Thyroid gland (tissue), 4 donors: ENCODE measurements at places on chromosomes 7 and 10. TPM values are rescaled to one million over a fixed set of nuclear protein-coding genes. Genes with fewer than 3 reads are reported as not detected.

DNA sequence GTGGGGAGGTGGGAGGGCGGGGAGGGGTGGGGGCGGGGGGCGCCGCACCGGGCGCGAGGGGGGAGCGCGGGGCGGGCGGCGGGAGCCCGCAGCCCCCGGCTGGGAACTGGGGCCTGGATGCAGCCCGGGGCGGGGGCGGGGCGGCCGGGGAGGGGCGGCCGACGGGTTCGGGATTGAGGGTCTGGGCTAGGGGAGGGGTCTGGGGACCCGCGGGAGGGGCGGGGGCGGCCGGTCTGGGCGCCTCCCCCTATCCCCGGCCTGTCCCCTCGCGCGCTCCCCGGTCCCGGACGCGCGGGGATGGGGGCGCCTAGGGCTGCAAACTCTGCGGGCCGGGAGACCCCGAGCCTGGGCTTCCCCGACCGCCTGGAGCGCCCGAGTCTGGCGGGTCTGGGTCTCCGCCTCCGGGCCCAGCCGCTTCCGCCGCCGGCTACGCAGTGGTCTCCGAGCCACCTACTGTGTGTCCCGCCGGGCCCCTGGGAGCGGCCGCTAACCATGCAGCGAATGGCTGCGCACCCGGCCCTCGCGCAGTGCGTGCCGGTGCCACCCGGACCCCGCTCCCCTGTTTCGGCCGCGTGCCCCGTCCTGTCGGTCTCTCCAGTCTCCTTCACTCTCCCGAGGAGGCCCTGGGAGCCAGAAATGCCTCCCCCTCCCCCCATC is 375 bp upstream of the FGF8 start:
- DNase-seq = no peak
- H3K36me3 ChIP-seq = no peaks in the 10 kb centered on the region
- H3K27me3 ChIP-seq = peaks cover 39% of the 10 kb centered on the region
- H3K4me3 ChIP-seq = no peak overlapping the region

DNA sequence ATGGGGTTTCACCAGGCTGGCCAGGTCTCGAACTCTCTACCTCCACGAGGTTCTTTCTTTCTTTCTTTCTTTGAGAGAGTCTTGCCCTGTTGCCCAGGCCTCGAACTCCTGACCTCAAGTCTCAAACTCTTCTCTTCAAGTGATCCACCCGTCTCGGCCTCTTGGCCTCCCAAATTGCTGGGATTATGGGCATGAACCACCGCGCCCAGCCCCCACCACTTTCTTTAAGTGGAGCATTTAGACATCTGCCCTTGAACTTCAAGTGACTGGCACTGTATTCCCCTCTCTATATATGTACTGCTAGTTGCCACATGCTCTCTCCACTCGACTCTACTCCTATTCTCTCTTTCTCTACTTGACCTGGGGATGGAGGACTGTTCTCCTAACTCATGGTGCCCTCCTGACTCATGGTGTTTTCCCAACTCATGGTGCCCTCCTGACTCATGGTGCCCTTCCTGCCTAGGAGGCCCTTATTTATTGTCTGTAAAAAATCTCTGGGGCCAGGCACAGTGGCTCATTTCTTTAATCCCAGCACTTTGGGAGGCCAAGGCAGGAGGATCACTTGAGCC is 19.3 kb upstream of the ACHE start:
- no peak overlapping the region for H3K4me3 ChIP-seq
- no peak for DNase-seq
- H3K27me3 ChIP-seq = no peaks in the 10 kb centered on the region
- no peak overlapping the region for H3K27ac ChIP-seq
- H3K4me1 ChIP-seq = no peaks in the 10 kb centered on the region

MSS51 gene
- 1.7 TPM for total RNA-seq

- peaks cover 5% of the 10 kb centered on the region for H3K4me1 ChIP-seq
- no peak for DNase-seq
- H3K4me3 ChIP-seq = no peak overlapping the region
- no peaks in the 10 kb centered on the region for H3K27me3 ChIP-seq
- no peaks in the 10 kb centered on the region for H3K36me3 ChIP-seq
These were observed 19.2 kb upstream of the GRID1 start for GRCh38 chr10:86385806-86386205.

PDE6C gene
- total RNA-seq = not detected

DNA sequence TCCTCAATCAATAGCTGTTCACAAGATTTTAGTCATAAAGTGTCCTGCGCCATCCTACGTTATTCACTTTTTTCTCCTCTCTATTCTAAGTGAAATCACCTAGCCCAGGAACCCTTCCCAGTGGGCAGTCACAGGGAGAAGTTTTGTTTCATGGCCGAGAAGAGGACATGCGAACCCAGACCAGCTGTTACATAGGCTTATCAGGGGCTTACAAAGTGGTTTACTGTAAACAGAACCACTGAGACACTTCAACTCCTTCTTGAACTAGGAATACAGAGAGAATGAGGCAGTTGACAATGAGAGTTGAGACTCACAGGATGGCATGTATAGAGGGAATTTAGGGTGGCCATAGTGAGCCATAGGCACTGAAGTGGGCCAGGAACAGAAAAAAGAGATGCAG is 246.9 kb upstream of the GLI3 start:
- no peak overlapping the region for H3K27ac ChIP-seq
- DNase-seq = no peak

DNA sequence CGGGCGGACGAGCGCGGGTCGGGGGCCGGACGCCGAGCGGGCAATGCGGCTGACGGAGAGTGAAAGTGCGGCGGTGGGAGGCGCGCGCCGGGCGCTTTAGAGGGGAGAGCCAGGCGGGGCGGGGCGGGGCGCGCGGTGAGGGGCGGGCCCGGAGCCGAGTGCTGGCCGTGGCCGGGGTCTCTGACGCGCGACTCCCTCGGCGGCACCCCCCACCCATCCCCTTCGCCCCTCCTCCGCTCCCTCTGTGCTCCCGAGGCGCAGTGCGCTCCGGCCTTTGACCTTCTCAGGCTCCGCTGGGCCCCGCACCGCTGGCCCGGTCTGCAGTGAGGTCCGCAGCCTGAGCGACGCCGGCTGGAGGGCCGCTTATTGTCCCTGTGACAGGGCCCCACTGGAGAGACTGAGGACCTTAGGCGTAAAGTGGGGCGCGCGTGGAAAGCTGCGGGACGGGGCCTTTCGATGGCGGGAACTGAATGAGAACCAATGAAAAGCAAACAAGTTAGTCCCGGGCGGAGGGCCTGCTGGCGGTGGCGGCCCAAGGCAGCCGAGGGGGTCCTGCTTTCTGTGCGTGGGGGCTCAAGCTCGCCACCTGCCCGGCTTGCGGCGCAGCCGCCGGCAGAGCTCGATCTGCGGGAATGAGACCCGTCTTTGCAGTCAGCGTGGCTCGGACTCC is at the start of gene CXCL12:
TSS of gene CXCL12 (minus strand) at position 72 of the 670 bp plus-strand sequence. CDS start 92 bp downstream, outside the sequence.
- no peaks in the 10 kb centered on the region for H3K27me3 ChIP-seq
- peak within 1 kb of the TSS; percentile 46 for H3K27ac ChIP-seq
- DNase-seq = no peak
- H3K36me3 ChIP-seq = no peaks in the 10 kb centered on the region

DNA sequence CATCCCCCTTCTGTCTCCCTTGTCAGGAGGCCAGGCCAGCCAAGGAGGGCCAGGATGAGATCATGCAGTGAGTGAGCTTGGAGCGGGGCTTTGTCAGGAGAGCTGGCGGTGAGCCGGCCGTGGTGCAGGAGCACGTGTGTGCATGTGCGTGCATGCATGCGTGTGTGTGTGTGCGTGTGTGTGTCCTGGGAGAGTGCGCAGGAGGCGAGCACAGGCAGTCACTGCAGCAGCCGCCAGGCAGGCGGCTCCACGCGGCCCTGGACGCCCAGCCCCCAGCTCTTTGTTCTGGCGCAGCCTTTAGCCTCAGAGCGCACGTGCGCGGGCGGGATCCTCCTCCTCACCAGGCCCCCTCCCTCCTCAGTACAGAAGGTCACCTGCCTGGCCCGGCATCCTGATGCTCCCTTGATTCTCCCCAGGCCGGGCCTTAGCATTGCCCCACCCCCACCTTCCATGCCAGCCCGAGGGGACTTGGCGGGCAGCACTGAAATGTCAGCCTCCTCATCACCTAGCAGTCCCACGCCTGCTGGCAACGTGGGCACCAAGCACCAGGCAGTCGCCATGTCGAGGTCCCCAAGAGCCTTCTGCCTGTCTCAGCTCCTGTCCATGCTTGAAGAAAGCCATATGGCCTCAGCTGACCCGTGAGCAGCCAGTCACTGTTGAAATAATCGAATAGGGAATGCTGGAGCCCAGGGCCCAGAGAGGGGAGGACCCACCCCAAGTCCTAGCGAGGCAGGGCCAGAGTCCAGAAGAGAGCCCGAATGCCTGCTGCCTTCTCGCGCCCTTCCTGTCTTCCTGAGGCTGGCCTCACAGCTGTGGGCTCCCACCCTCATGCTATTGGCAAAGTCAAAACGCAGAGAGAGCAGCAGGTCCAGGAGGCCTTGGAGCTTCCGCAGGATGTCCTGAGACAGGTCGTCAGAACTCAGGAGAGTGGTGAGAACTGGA is 125.9 kb upstream of the PPIF start:
- H3K4me3 ChIP-seq = no peak overlapping the region
- H3K4me1 ChIP-seq = peaks cover 56% of the 10 kb centered on the region
- peak; percentile 81 for DNase-seq
- peaks cover 19% of the 10 kb centered on the region for H3K36me3 ChIP-seq
- H3K27ac ChIP-seq = peak overlapping the region; percentile 86
- no peaks in the 10 kb centered on the region for H3K27me3 ChIP-seq

DNA sequence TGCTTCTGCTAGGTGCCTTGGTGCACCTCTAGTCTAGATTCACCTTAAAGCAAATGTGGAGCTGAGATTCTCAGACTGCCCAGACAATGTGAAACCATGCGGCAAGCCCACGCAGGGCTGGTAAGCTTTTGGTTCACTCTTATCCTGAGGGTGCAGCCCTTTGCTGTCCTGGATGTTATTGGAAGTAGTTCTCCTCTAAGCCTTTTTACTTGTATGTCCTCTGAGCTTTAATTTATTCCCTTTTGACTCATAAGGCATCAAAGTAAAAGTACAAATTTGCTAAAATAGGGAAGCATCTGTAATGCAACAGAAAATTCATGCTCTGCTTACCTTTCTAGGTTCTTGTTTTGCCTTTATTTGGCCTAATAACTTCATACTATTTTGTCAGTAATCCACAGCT is 186.8 kb downstream of the MACC1 start:
- DNase-seq = no peak
- no peaks in the 10 kb centered on the region for H3K27me3 ChIP-seq
- H3K36me3 ChIP-seq = no peaks in the 10 kb centered on the region
- no peaks in the 10 kb centered on the region for H3K4me1 ChIP-seq
- no peak overlapping the region for H3K27ac ChIP-seq

OR6B1 gene
- not detected for total RNA-seq

DNA sequence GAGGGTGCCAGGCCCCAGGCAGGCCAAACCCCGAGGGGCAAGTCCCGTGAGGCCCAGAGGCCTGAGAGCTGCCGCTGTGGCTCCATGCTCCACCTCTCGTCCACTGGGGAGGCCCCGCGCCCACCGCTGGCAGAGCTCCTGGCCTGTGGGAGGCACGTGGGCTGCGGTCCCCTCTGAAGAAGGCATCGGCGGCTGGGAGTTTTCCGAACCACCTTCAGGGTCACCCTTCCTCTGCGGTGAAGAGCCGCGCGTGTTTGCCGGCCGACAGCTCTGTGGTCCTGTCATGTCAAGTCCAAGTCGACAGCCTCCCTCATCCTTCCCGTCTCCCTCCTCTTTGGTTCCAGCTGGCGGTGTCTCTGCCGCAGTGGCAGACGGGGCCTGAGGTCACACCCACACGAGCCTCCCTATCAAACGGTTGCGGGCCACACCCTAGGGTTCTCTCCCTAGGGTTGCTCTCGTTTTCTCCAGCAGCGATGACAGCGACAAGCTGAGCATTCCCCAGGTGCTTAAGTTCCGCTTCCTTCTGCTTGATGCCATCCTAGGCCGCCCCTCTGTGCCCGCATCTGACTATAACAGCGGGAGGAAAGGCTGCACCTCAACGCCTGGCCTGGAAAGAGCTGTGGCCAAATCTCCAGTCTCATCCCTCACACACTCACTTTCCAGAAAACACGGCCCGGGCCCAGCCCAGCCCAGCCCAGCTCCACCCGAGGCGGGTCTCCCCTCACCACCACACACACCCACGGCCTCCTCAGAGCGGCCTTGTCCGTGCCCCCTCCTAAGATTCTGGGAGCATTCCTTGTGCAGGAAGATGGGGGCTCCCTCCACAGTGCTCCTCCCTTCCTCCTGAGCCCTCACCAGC is 185.0 kb downstream of the ELFN1 start:
- no peaks in the 10 kb centered on the region for H3K4me1 ChIP-seq
- no peaks in the 10 kb centered on the region for H3K27me3 ChIP-seq
- H3K27ac ChIP-seq = no peak overlapping the region

DNA sequence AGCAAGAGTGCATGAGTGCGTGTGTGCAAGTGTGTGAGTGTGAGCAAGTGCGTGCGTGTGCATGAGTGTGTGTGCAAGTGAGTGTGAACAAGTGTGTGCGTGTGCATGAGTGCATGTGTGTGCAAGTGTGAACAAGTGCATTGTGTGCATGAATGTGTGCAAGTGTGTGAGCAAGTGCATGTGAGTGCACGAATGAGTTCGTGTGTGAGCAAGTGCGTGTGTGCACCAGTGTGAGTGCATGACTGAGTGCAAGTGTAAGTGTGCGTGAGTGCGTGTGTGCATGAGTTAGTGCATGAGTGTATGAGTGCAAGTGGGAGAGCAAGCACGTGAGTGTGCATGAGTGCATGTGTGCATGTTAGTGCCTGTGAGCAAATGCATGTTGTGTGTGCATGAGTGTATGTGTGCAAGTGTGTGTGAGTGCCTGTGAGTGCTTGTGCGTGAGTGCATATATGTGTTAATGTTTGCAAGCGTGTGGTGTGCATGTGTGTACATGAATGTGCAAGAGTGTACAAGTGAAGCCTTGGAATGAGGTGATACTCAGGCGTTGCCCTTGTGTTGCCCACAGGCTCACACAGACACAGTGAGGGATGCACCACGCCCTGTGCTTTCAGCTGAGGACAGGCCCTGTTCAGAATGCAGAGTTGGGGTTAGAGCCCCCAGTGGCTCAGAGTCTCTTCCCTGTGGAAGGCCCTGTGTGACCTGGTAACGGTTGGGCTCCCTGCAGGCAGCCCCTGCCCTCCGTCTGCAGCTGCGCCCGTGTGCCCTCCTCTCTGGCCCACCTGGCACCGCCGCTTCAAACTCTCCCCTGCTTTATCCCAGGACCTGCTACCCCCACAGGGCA is 97.1 kb downstream of the NKX6-2 start:
- H3K27ac ChIP-seq = no peak overlapping the region
- peaks cover 8% of the 10 kb centered on the region for H3K36me3 ChIP-seq
- no peak for DNase-seq
- H3K27me3 ChIP-seq = no peaks in the 10 kb centered on the region
- no peaks in the 10 kb centered on the region for H3K4me1 ChIP-seq

DNA sequence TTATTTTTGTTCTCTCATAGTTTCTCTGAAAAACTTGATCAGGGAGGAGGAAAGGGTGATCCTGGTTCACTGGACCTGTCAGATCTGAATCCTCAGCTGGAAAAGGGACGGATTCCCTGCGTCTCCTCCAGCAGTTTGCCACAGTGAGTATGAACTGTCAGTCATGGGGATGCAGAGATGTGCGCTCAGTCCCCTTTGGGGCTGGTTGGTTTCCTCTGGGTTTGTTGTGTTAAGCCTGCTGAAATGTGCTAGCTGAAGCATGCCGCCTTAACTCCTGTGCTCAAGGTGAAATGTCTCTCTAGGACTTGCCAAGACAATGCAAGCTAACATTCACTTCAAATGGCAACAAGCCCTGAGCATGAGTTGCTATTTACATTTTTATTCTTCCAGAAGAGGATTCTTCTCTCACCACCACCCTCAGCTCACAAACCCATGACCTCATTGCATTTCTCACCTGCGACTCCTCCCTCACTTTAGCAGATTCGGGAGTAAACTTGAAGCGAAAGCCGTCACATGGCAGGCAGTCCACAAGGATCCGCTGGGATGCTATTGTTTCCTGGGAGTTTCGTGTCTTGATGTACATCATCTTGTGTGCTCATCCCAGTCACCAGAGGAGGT is 192.9 kb upstream of the FZD8 start:
- peak; percentile 66 for DNase-seq
- H3K36me3 ChIP-seq = no peaks in the 10 kb centered on the region
- peaks cover 8% of the 10 kb centered on the region for H3K4me1 ChIP-seq
- H3K27me3 ChIP-seq = no peaks in the 10 kb centered on the region
- peak overlapping the region; percentile 38 for H3K27ac ChIP-seq
